Ammon's horn (tissue), 1 donor: ENCODE measurements at places on chromosomes 12 and 14.
A peak's percentile ranks its signal among the peaks of the same experiment; 100 is the strongest.

DNA sequence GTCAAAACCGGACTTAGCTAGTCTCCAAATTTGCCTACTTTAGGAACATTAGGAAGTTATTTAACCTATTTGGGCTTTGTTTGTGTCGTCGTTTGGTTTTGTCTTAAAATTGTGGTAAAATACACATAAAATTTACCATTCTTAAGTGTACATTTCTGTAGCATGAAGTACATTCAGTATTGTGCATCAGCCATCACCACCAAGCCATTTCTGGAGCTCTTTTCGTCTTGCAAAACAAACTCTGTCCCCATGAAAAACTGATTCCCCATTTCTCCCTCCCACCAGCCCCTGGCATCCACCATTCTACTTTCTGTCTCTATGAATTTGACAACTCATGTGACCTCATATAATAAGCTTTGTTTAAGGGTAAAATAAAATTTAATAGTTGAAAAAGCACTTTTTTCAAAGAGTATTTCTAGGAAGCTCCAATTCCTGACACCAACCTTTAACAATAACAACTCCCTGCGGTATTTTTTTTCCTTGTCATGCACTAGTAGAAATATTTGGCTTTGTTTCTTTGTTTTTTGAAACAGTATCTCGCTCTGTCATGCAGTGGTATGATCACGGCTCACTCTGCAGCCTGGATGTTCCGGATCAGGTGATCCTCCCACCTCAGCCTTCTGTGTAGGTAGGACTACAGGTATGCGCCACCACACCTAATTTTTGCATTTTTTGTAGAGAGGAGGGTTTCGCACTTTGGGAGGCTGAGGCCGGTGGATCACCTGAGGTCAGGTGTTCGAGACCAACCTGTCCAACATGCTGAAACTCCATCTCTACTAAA is 3.6 kb upstream of the UBC start:
- no peak for DNase-seq

- peak; percentile 61 for DNase-seq
These were observed 12.5 kb upstream of the AJUBA start for GRCh38 chr14:22994762-22995275.

GRCh38 chr12:470133-470532 is 10.4 kb downstream of the B4GALNT3 start:
- no peak for DNase-seq

- no peak for DNase-seq
These were observed 131.9 kb downstream of the DAD1 start for GRCh38 chr14:22456998-22457594.

- no peak for DNase-seq
These were observed 204.8 kb downstream of the NUAK1 start for GRCh38 chr12:105933671-105934665.

DNA sequence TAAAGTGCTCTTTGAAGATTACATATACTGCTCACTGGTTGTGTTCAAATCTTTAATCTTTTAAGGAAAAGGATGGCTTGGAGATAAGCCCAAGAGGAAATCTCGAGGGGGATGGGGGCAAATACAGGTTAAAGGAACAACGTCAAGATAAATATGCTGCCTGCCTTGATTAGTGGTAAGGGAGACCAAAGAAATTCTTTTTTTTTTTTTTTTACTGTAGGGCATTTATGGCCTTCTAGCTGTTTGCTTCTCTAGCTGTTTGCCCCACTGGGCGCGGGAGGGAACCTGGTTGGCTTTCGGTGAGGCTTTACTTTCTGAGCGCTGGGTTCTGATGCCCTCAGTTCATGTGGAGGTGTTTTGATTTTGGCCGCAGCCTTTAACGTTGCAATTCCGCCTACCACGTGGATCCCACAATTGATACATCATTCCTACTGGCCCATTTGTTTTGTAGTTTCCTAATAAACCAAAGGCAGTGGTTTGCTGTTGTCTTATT is 5.7 kb downstream of the CCND2 start:
- DNase-seq = no peak

- peak; percentile 18 for DNase-seq
These were observed 9.3 kb downstream of the ZNF410 start for GRCh38 chr14:73895939-73896338.

- no peak for DNase-seq
These were observed at the start of gene SIX6 for GRCh38 chr14:60508707-60509437. SIX6 (plus strand) TSS chr14:60509146; CDS start chr14:60509399, 253 bp downstream.
